ENCODE measurements at places on chromosomes 2 and 18.
A peak's percentile ranks its signal among the peaks of the same experiment; 100 is the strongest.

GRCh38 chr18:49467019-49467563, 6.6 kb upstream of the DYM start:
- no peak for DNase-seq

GRCh38 chr2:230847883-230848388, 16.8 kb upstream of the ITM2C start:
- DNase-seq, result peak; percentile 84

DNA sequence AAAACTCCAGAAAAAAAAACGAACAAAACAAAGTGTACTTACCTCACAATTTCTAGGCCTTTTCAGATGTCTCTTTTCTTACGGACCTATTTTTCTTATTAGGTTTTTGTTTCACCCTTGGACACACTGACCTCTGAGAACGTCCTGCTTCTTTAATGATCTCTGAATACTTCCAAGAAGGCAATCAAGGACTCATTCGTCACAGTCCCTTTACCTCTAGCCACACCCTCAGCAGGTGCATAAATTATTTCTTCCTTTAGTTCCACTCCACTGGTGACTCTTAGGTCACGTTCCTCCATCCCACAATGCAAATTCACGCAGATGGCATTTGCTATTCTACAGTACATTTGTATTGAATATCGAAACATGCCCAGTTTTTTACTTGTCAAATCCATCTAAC, 21.9 kb downstream of the PELI1 start:
- no peak for DNase-seq

- DNase-seq, result no peak
Measured at GRCh38 chr2:238428866-238429265, 2.1 kb downstream of the ASB1 start.

DNA sequence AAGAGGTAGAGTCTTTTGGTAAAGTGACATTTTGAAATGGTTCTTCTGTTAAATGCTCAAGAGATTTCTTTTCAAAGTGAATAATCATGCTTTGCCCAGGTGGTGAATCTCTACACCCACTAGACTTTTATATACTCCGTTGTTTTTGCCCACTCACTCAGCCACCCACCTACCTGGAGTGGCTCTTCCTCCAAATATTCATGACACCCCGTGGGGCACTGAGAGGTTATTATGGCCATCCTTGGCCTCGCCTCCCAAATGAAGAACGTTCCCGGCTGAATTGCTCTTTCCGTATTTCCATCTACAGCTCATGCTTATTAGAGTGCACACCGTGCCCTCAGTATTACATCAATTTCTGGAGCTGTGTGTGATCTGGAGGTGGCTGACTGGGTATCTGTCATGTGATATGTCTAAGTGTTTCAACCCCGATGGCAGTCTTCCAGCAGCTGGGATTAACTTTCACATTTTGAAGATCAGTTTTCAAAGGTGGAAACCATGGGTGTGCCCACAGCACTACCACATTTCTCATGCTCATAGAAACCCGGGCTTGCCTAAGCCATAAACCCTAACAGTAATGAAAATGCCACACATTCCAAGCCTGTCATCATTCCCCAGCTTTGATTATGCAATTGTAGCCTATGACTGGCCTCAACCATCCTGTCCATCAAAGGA, 406.6 kb upstream of the MMADHC start:
- DNase-seq, result no peak

DNA sequence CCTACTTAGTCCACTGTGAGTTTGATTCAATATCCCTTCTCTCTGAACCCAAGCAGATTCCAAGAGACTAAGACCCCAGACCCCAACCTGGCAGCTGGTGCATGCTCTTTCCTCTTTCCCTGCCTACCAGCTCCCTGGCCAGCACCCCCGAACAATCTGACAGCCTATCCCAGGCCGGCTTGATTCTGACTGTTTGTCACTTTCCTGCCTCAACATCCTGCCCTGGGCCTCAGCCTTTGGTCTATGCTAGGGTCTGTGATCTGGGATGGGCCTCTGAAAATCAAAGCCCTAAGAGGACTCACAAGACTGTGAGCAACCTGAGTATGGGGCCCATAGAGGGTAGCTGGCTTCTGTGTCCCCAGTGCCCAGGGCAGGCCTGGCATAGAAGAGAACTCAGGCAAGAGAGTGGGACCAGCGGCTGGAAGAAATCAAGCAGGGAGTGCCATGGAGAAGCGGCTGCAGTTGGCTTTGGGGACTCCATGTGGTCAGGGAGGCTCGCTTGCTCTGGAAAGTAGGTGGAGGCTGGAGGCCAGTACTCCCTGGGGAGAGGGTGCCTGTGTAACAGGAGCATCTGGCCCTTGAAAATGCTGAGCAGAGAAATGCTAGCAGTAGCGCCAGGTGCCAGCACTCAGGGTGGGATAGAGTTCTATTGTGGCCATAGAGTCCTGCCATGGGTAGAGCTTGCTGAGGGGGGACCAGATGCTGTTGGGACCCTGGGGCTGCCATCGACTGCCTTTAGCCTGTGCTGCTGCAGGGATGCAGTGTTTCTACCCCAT, 343.9 kb downstream of the DYSF start:
- no peak for DNase-seq

DNA sequence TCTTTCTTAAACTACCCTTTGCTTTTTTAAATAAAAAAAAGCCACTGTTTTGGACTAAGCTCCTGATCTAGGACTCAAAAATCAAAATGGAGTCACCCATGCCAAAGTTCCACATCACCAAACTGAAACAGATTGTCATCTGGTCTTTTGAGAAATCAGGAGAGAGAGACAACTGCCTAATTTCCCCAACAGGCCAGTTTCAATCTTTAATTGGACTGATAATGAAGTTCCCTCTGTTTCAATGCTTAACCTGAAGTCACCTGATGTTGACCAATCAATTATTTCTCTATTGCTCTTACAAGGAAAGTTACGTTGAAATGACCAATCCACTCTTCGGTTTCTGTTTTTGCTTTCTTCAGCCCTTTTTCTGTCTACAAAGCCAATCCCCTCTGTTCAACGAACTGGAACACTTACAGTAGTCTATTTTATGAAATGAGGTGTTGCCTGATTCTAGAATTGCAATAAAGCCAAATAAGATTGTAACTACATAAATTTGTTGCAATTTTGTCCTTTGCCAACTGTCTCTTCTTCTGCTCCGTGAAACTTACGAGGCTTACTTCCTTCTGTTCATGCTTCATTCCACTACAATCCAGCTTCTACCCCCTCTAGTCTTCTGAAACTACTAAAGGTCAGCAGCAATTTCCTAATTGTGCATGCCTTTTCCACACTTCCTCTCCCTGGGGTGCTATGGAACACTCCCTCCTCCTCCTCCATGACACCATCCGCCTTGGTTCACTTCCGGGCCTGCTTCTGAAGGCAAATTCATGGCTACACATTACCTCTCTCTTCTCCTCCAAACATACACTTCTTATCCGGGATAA, 95.2 kb upstream of the CD302 start:
- no peak for DNase-seq

- no peak for DNase-seq
Measured at GRCh38 chr2:166957686-166958085, 69.4 kb downstream of the XIRP2 start.

- no peak for DNase-seq
Measured at GRCh38 chr2:20612925-20613916, 37.7 kb downstream of the HS1BP3 start.
